ENCODE measurements at places on chromosomes 3 and 15.

DNA sequence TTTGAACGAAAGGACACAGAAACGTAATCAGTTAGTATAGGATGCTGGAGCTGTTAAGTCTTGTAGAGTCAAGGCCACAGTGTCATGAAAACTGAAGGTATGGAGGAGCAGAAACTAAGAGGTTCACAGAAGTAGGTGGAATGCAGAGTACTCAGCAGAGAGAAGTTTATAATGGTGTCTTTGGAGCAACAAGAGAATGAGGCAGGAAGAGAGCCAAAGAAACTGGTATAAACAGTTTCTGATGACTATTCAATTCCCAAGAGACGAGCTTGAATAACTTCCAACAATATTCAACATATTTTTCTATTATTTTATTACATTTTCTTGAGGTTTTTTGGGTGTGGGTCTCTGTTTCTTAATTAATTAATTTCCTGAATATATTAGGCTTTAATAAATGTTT is 29.6 kb downstream of the GALK2 start:
- DNase-seq: no peak

DNA sequence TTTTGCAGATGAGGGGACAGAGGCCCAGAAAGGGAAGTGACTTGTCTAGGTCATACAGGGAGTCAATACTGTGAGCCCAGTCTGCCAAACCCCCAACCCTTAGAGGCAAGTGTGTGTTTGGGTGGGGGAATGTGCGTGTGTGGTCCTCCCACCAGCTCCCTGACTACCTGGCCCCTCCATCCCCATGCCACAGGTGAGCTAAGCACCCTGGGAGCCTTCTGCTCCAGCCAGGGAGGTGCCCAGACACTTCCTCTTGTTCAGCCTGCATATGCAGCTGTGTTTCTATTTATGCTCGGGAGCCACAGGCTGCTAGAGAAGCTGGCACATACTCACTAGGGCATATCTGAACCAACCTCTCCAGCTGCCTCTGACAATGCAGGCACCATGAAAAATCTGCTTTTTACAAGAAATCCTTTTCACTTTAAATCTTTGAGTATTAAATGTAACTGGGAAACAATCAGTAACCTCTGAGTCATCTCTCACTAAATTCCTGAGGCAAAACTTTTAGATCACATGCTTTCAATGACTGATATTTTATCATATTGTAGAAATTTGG is 20.7 kb downstream of the TBC1D2B start:
- DNase-seq: no peak

GRCh38 chr15:36884518-36884875 is 215.9 kb downstream of the MEIS2 start:
- no peak for DNase-seq

GRCh38 chr3:138200424-138200823 is 13.3 kb downstream of the ARMC8 start:
- DNase-seq: no peak

GRCh38 chr15:100614336-100614735 is 11.9 kb downstream of the ASB7 start:
- no peak for DNase-seq

- DNase-seq: no peak
These were observed 212.2 kb downstream of the LPP start for GRCh38 chr3:188365988-188366698.

- no peak for DNase-seq
These were observed 87.3 kb upstream of the SNTN start for GRCh38 chr3:63565220-63565619.

GRCh38 chr3:183592821-183593220 is 37.3 kb upstream of the KLHL6 start:
- peak; percentile 62 for DNase-seq

- DNase-seq: peak; percentile 28
These were observed 12.4 kb upstream of the CACNA2D2 start for GRCh38 chr3:50515565-50516439.

GRCh38 chr15:70329179-70329578 is 231.5 kb upstream of the TLE3 start:
- DNase-seq: peak; percentile 42

DNA sequence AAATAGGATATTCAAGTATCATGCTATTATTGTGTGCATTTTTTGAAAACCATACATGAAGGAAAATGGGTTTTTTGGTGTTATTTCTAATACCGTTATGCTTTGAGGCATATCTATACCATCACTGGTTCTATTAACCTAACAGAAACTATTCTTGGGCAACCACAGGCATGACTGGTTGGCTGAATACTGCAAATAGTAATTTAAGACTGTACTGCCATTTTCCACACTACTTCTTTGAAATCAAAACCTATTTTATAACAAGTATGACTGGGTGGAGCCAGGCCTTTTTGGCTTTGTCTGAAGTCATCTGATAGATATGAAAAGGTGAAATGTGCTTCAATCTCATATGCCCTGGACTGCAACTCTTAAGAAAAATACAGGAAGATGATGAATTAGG is 115.1 kb downstream of the ULK4 start:
- no peak for DNase-seq

DNA sequence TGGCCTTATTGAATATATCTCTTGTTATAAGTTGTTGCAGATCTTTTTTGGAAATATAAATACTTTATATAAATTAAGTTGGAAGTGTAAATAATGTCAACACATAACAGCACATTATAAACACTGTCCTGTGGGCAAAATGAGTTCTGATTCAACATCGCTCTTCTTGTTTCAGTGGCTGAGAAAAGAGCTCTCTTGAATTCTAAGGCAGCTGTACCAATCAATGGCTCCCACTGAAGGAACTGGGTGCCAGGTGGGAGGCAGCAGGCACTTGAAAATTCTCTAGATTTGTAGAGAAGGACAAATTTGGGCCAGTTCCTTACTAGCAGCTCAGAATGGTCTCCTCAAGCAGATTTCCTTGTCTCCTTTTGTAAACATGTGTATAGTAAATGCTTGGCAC is 45.6 kb downstream of the CHST2 start:
- DNase-seq: no peak

Data from inflammatory macrophage treated with lipopolysaccharide for 1 hour (primary cell).